ENCODE measurements at places on chromosomes 13 and 19. TPM values are rescaled to one million over a fixed set of nuclear protein-coding genes. Genes with fewer than 3 reads are reported as not detected.
A peak's percentile ranks its signal among the peaks of the same experiment; 100 is the strongest.

The PRTN3 gene
- polyA plus RNA-seq: not detected

The TNPO2 gene
- 52.5 TPM for polyA plus RNA-seq

The ZNF701 gene
- polyA plus RNA-seq: 6.8 TPM

DNA sequence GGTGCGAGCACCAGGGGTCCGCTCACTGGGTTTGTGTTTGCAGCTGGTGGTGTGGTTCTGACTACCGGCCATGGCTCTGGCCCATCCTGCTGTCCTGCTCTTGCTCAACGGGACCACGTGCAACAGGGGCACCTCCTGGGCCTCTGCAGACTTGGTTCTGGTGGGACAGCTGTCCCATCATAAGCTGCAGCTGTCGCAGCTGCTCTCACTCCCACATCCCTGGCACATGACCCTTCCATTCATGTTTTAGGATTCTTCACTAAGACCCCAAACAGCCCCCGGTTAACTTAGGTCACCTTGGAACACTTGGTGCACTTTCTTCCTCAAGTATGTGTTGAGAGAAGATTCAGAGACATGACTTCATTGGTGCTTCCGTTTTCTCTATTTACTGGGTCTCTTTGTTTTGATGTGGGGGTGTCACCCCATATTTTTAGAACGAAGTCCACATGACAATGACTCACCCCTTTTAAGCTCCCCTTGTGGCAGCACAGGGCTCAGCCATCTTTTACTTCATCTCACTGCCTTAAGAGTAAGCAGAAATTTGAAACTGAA is 68.4 kb upstream of the ARHGEF7 start:
- H3K27me3 ChIP-seq: no peaks in the 10 kb centered on the region
- no peak overlapping the region for H3K27ac ChIP-seq
- H3K4me1 ChIP-seq: peaks cover 4% of the 10 kb centered on the region
- H3K36me3 ChIP-seq: no peaks in the 10 kb centered on the region

DNA sequence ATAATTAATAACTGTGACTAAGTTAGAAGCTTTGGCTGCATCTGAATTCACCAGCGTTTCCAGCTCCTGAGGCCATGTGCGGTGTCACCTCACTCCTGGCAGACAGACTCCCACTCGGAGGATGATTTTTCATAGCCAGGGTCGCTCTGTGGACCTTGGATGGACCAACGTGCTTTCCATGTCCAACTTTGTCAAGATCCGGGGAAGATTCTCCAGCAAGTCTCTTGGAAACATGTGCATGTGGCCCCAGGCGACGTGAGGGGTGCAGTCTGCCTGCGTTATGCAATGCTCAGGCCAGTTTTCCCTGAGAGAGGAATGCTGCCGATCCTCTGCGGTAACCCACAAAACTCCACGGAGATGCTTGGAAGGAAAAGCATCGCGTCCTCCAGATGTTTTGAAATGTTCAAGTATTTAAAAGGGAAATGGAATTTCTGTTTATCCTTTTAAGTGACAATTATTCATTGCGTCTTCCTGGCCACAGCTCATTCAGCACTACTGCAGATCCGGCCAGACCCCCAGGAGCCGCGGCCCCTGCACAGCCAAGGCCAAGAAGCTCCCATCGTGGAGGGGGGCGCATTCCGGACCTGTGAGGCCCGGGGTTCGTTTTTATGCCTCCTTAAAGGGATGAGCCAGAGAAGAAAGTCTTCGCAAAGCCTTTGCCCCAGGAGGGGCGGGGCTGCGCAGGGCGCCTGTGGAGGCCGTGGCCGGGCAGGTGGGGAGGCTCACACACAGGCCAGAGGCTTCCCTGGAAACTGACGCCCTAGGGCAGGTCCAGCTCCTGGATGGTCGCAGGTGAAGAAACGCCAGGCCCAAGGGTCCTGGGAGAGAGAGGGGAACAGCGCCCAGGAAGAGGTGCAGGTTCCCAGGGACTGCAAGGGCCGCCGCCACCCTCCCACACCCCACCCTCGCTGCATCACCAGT is 46.0 kb downstream of the C13orf46 start:
- no peaks in the 10 kb centered on the region for H3K36me3 ChIP-seq
- H3K27me3 ChIP-seq: no peaks in the 10 kb centered on the region
- DNase-seq: peak; percentile 90
- no peak overlapping the region for H3K4me3 ChIP-seq

- no peak within 1 kb of the TSS for H3K27ac ChIP-seq
- peaks cover 3% of the 10 kb centered on the region for H3K4me1 ChIP-seq
- no peak within 1 kb of the TSS for H3K4me3 ChIP-seq
- no peaks in the 10 kb centered on the region for H3K36me3 ChIP-seq
These were observed at the start of gene ANGPTL8 for GRCh38 chr19:11239377-11240000. Gene ANGPTL8, plus strand, starts transcription at chr19:11239619. Its CDS starts 19 bp downstream, at chr19:11239638.

GRCh38 chr19:45049073-45049736 is 10.4 kb downstream of the CLASRP start:
- DNase-seq: no peak
- H3K4me3 ChIP-seq: no peak overlapping the region
- no peak overlapping the region for H3K27ac ChIP-seq

Data from fibroblast of lung (primary cell).